ENCODE measurements at places on chromosomes 3 and 15. TPM values are rescaled to one million over a fixed set of nuclear protein-coding genes. Genes with fewer than 3 reads are reported as not detected.

GRCh38 chr3:189714991-189715961 lies 84.1 kb downstream of the TP63 start:
- peak; percentile 42 for DNase-seq

GRCh38 chr3:52897130-52898122 lies at the start of gene STIMATE:
Gene STIMATE (minus strand): TSS chr3:52897548. CDS start chr3:52897450, 98 bp downstream.
- DNase-seq: peak; percentile 19

GRCh38 chr15:54033869-54034458 lies 55.7 kb downstream of the UNC13C start:
- DNase-seq: no peak

The LDHAL6B gene
- not detected for total RNA-seq

The TTC23 gene
- 11.6 TPM for total RNA-seq

- DNase-seq: no peak
Measured at GRCh38 chr3:50347187-50347813, 1.8 kb upstream of the ZMYND10 start.

DNA sequence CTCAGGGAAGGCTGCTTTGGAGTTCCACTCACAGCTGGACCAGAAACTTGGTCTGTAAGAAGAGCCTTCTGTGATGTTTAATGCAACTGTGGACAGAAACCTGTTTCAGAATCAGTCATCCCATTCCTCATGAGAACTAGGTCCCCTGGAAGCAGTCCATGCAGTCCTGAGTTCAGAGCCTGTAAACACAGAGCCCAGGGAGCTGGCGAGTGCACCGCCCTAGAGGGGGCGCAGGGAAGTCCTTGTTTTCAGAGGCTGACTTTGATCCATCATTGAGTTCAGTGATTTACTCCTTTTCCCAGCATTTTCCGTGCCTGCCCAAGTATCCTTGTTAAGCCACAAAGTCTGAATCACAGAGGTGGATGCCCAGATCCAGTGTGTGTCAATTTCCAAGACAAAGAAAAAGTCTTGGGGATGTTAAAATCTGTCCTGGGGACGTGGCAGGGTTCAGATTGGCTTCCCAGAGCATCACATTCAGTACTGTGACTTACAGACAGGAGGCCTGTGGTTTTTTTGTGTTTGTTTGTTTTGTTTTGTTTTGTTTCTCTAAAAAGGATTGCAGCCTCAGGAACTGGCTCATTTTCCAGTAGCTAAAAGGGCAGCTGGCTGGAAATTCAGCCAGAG lies 9.8 kb upstream of the TXNRD3 start:
- DNase-seq: no peak

The ABI3BP gene
- 0.84 TPM for total RNA-seq

DNA sequence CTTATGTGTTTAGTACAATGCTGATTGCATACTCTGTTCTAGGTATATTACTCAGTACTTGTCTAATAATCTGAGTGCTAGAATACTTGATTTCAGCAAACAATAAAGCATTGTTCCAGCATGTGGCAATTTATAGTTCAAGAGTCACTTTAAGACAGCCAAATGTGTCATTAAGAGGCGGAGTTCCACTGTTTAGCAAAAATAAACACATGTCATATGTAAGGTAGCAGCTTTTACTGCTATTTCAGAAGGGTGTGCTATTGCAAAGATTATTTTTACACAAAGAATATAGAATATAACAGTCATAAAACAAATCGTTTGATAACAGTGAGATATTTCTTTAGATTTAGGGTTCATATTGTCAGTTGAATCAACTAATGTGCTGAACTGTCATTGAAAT lies 358.7 kb downstream of the TUSC7 start:
- no peak for DNase-seq

- no peak for DNase-seq
Measured at GRCh38 chr15:75199357-75199940, 2.2 kb upstream of the C15orf39 start.

GRCh38 chr3:177606891-177607290 lies 409.6 kb upstream of the TBL1XR1 start:
- no peak for DNase-seq

- DNase-seq: no peak
Measured at GRCh38 chr15:96638793-96639192, 308.3 kb downstream of the NR2F2 start.

DNA sequence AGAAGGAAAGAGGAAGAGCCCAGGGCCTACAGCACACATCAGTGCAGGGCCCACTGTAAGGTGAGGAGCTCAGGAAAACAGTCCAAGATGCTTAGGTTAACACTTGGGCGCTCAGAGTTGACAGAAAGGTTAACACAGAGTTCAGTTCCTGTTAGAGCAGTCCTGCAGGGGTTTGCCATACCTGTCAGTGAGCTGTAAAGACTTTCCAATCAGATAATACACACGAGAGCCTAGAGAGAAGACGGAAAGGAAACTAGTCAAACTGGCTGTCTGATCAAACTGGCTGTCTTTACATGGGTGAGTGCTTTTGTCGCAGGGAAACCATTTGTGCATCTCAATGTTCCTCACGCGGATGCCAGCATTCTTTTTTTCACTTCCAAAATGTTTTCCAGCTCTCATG lies 61.4 kb upstream of the ARHGEF26 start:
- DNase-seq: peak; percentile 12

The ZCWPW2 gene
- total RNA-seq: not detected

DNA sequence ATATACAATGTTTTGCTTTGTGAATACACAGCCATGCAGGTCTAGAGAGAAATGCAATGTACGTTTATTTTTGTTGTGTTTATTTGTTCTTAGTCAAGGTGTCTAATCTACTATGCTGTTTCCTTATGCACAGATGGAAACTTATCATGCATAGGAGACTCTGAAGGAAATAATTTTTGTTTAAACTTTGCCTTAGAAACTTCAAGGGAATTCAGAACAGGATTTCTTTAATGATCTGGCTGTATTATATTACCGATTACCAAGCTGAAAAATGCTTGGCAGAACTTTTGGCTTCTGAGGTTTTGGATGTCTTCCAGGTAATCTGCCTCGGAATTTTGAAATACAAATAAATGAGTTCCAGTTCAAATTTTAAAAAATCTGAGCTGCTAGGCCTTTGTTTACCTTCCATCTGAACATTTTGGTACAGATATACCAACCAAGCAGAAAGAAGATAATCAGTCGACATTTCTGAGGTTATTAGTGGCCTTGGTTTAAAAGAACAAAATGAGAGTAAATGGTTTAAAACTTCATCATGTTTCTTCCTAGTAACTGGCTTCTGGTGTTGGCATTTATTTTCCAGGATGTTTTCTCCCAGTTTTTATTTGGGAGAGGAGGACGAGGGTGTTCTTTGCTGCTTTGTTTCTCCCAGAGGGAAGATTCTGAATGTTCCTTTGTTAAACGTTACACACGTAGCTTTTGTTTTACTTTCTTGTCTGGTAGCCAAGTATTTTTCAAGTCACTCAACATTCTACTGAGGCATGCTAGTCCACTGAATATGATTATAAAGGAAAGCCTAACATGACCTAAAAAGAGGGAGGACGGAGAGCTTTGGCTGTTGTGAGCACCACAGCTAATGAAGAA lies 421.8 kb upstream of the TBL1XR1 start:
- no peak for DNase-seq

The MCTP2 gene
- 6.3 TPM for total RNA-seq

DNA sequence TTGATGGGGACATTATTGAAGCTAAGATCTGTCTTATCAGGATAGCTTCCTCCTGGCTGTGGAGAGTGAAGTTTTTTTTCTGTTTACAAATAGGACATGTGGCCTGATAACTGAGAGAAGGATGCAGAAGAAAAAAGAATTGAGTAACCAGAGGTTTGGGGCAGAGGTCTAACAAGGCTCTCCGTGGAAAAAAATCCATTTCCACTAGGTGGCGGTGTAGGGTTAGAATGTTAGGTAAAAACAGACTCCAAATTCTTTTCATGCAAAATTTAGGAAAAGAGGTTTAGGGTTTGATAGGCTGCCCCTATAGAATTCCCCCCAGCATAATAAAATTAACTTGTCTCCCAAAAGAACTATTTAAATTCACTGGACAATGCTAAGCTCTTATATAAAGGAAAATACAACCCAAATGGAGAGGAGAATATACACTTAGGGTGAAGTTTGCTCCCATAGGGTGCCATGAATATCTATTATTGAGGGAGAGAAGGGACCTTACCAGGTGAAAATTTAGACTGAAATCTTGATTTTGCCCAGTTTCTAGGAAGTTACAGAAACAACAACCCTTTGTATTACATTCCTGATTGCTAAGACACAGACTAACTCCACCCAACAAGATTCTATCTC lies 1560.4 kb downstream of the OTOL1 start:
- DNase-seq: no peak

The IL12A gene
- total RNA-seq: 0.75 TPM

DNA sequence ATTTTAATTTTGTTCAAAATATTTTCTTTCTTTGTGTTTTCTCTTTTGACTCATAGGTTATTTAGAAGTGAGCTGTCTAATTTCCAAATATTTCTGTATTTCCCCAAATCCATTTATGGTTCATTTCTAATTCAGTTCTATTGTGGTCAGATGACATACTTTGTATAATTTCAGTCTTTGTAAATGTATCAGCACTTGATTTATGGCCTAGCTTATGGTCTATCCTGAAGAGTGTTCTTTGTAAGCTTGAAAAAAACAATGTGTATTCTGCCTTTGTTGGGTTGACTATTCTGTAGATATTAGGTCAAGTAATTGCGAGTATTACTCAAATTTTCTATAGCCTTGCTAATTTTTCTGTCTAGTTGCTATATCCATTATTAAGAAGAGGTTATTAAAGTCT lies 311.2 kb downstream of the OCA2 start:
- DNase-seq: no peak

- DNase-seq: no peak
Measured at GRCh38 chr3:78764634-78765033, 1003.2 kb downstream of the ROBO1 start.

DNA sequence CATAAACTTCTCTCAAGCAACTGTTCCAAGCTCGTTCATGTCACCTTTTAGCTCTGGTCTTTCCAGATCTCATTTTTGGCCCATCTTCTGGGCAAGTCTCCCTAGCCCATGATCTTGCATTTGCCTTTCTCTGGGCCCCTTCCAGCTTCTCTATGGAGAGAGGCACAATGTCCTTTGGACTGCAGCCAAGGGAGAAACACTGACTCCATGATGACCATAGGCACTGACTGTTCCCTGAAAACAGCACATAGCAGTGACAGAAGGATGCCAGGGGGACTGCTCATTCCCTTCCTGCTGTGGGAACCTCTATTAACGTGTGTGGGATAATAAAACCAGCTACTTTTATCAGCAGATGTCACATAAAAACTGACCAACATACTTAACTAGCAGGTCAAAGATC lies 60.3 kb downstream of the STRIT1 start:
- peak; percentile 44 for DNase-seq

DNA sequence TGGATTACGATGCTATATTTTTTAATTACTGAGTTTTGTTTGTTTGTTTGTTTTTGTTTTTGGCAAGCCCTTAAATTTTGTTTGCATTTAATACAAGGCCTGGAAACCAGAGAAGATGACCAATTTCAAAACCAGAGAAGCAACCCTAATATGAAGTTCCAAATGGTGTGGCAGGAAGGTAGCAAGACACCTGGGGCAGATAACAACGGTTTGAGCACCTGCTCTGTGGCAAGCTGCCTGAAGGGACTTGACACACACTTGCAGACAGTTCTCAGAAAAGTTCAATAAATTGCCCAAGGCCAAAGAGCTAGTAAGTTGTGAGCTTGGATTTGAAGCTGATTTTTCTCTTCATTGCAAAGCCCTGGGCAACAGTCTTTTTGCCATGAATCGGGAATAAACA lies 151.2 kb upstream of the UBE2E1 start:
- no peak for DNase-seq

- DNase-seq: no peak
Measured at GRCh38 chr3:49668414-49668797, 5.7 kb upstream of the APEH start.

GRCh38 chr3:105967117-105967516 lies 98.3 kb upstream of the CBLB start:
- no peak for DNase-seq

The EPHA3 gene
- total RNA-seq: 0.04 TPM

The CNTN3 gene
- total RNA-seq: 2.0 TPM

DNA sequence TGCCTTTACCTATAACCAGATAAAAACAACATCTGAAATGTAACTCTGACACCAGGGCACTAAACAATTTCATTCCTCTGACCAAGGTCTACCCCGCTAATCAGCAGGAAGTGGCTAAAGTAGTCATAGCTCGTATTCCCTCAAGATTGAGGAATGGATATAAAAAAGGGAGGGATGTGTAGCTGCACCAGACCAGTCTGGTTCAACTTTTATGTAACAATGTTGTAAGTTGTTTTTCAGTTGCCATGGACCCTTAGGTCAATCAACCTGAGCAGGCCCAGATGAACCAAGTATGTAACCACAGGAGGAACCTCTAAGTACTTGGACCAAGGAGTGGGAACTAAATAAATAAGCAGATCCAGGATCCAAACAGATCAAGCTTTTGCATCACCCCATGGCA lies 28.4 kb upstream of the IFT57 start:
- peak; percentile 1 for DNase-seq

The SLC15A2 gene
- 0.63 TPM for total RNA-seq

DNA sequence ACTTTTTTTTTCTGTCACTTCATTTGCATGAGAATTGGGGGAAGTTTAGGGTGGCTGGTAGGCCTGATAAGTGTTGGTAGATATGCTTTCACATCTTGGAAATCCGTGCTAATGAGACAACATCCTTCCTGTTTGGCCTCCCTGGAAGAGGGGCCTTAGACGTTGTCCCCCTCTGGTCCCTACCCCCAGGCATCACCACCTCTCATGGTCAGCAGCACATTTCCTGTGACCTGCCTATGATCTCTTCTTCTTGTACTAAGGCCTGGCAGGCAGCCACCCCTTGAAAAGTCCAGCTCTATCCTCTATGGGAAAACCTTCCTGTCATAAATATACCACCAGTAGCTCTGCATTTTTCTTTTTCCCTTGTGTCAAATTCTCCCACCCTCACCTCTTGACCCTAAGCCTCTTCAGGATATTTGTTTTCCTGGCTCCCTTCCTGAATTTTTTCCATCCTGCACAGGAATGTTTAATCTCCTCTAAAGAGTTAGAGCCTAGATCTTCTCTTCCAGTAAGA lies 107.8 kb downstream of the SNRK start:
- no peak for DNase-seq

DNA sequence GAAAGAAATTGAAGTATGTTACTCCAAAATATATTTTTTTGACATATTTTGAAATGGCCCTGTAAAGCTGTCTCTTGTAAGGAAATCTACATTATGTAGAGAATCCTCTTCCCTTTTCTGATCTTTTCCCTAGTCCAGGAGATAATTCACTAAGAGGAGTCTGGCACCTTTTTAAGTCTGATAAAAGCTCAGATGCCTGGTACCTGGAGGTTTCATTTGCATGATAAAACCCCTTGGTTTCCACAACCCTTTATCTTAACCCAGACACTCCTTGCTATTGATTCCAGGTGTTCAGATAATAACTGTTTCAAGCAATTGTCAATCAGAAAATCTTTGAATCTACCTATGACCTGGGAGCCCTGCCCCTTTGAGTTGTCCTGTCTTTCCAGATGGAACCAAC lies 26.5 kb downstream of the FGF12 start:
- DNase-seq: no peak

The TTLL13 gene
- total RNA-seq: not detected
